Activated CD8-positive, alpha-beta T cell treated with anti-CD3 and anti-CD28 coated beads for 36 hours (primary cell): ENCODE measurements at places on chromosomes 2 and 18. TPM values are rescaled to one million over a fixed set of nuclear protein-coding genes. Genes with fewer than 3 reads are reported as not detected.

Gene GAREM1
- total RNA-seq, result not detected

Gene SCYGR7
- not detected for total RNA-seq

Gene CCDC102B
- 2.1 TPM for total RNA-seq

Gene DNAH6
- 0.90 TPM for total RNA-seq

Gene CCDC121
- 0.43 TPM for total RNA-seq

Gene PLCD4
- 0.34 TPM for total RNA-seq

Gene PLGLB2
- 0.32 TPM for total RNA-seq

Gene NLRC4
- total RNA-seq, result not detected

- H3K27me3 ChIP-seq, result no peaks in the 10 kb centered on the region
- H3K36me3 ChIP-seq, result no peaks in the 10 kb centered on the region
- no peak for DNase-seq
- no peak overlapping the region for H3K4me3 ChIP-seq
These were observed 1606.4 kb upstream of the ACVR2A start for GRCh38 chr2:146238254-146238966.

DNA sequence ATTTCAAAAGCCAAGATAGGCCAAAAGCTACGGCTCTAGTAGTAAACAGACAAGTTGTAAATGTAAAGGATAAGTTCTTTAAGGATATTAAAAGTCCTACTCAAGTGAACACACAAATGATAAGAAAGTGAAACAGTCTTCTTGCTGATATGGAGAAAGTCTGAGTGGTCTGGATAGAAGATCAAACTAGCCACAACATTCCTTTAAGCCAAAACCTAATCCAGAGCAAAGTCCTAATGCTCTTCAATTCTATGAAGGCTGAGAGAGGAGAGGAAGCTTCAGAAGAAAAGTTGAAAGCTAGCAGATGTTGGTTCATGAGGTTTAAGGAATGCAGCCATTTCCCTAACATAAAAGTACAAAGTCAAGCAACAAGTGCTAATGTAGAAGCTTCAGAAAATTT lies 111.7 kb upstream of the ZEB2 start:
- no peak overlapping the region for H3K27ac ChIP-seq
- H3K4me3 ChIP-seq, result no peak overlapping the region
- peaks cover 2% of the 10 kb centered on the region for H3K36me3 ChIP-seq
- no peaks in the 10 kb centered on the region for H3K4me1 ChIP-seq
- peaks cover 3% of the 10 kb centered on the region for H3K27me3 ChIP-seq

DNA sequence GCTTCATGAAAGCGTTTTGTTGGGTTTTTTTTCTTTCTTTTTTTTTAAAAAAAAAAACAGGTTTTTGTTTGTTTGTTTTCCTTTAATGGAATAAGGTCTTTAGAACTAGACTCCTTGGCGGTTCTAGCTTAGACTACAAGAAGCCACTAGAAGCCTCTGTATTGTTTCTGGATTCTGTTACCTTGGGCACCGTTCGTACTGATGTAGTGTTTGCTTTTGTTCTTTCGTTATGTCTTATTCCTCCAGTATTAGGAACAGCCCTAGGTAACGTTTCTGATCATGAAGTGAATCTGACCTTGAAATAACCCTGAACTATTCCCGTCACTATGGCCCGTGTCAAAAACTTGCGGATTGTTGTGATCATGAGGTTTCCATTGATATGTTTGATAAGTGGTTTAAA lies 164.6 kb downstream of the PTGR3 start:
- H3K4me1 ChIP-seq, result no peaks in the 10 kb centered on the region
- no peak for DNase-seq
- peaks cover 2% of the 10 kb centered on the region for H3K36me3 ChIP-seq
- H3K27ac ChIP-seq, result no peak overlapping the region
- no peaks in the 10 kb centered on the region for H3K27me3 ChIP-seq

GRCh38 chr2:28470759-28471158 lies 25.1 kb upstream of the PLB1 start:
- H3K4me3 ChIP-seq, result no peak overlapping the region
- no peak for DNase-seq
- no peak overlapping the region for H3K27ac ChIP-seq
- H3K27me3 ChIP-seq, result peaks cover 4% of the 10 kb centered on the region
- peaks cover 18% of the 10 kb centered on the region for H3K4me1 ChIP-seq

GRCh38 chr18:78979056-78979729 lies 425 bp upstream of the SALL3 start:
- no peak overlapping the region for H3K4me3 ChIP-seq
- no peak overlapping the region for H3K27ac ChIP-seq
- H3K27me3 ChIP-seq, result peaks cover 65% of the 10 kb centered on the region
- H3K36me3 ChIP-seq, result no peaks in the 10 kb centered on the region
- no peak for DNase-seq

DNA sequence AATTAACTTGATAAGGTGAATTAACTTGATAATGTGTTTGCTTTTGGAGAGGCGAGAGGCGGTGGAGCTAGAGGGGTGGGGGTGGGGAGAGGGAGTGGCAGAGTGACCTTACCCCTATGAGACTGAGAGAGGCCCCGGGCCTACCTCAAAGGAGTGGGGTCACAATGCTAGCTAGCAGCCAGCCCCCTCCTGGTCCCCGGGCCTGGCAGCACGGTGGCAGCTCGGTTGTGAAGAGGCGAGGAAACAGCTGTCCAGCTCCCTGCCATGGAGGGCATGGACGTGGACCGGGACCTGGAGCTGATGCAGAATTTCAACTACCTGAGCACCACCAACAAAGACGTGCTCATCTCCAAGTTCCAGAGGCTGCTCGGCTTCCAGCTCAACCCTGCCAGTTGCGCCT lies 123.9 kb downstream of the RGPD3 start:
- no peaks in the 10 kb centered on the region for H3K27me3 ChIP-seq
- H3K36me3 ChIP-seq, result no peaks in the 10 kb centered on the region
- DNase-seq, result no peak
- no peak overlapping the region for H3K4me3 ChIP-seq
- H3K4me1 ChIP-seq, result no peaks in the 10 kb centered on the region

- H3K4me3 ChIP-seq, result no peak overlapping the region
- H3K27ac ChIP-seq, result no peak overlapping the region
- no peaks in the 10 kb centered on the region for H3K27me3 ChIP-seq
These were observed 1677.0 kb upstream of the LRRTM1 start for GRCh38 chr2:81981585-81981984.

DNA sequence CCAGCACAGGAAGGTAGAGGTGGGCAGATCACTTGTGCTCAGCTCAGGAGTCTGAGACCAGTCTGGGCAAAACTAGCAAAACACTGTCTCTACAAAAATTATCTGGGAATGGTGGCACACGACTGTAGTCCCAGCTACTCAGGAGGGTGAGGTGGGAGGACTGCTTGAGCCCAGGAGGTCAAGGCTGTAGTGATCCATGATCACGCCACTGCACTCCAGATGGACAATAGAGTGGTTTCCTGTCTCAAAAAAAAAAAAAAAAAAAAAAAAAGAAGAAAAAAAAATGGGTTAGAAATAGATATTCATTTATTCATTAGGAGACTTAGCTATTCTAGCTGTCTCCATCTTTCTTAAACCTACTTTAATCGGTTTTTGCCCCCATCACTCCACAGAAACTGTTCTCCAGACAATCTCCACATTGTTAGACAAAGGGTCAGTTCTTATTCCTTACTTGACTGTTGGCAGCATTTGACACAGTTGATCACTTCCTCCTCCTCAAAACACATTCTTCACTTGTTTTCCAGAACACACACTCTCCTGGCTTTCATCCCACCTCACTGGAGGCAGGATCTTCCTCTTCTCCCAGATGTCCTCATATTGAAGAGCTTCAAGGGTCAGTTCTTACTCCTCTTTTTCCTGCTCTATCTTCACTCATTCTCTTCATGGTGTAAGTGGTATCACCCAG lies 103.1 kb downstream of the DTNB start:
- no peak for DNase-seq
- H3K36me3 ChIP-seq, result no peaks in the 10 kb centered on the region
- no peaks in the 10 kb centered on the region for H3K27me3 ChIP-seq
- no peak overlapping the region for H3K27ac ChIP-seq
- no peak overlapping the region for H3K4me3 ChIP-seq

- H3K36me3 ChIP-seq, result no peaks in the 10 kb centered on the region
- H3K4me3 ChIP-seq, result no peak overlapping the region
- no peaks in the 10 kb centered on the region for H3K27me3 ChIP-seq
- H3K4me1 ChIP-seq, result no peaks in the 10 kb centered on the region
These were observed 114.5 kb upstream of the STPG4 start for GRCh38 chr2:47269316-47270232.

- peaks cover 21% of the 10 kb centered on the region for H3K4me1 ChIP-seq
- H3K4me3 ChIP-seq, result no peak overlapping the region
These were observed 35.4 kb downstream of the MGAT5 start for GRCh38 chr2:134289225-134289624.

- no peak overlapping the region for H3K4me3 ChIP-seq
- no peak for DNase-seq
- H3K27ac ChIP-seq, result no peak overlapping the region
- H3K36me3 ChIP-seq, result no peaks in the 10 kb centered on the region
- H3K4me1 ChIP-seq, result no peaks in the 10 kb centered on the region
These were observed 131.8 kb upstream of the HNRNPA3 start for GRCh38 chr2:177080746-177081284.

- no peak for DNase-seq
These were observed 61.0 kb downstream of the CDCA7 start for GRCh38 chr2:173415431-173416381.

DNA sequence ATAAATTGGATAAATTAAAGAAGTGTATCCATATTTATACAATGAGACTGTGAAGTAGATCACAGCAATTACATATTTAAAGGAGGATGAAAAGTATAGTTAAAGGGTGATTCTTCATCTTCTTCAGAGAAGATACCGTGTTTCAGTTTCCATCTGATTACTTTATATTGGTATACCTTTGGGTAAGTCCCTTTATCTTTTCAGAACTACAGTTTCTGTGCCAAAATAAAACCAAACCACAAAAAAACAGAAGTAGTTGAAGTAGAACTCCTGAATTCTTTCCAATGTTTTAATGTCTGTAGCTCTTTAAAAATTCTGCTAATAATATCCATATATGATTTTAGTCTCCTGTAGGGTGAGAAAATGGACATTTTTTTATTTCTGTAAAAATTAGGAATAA lies 231.2 kb upstream of the LINC00305 start:
- no peak overlapping the region for H3K27ac ChIP-seq
- DNase-seq, result no peak
- no peaks in the 10 kb centered on the region for H3K4me1 ChIP-seq
- H3K27me3 ChIP-seq, result no peaks in the 10 kb centered on the region
- H3K36me3 ChIP-seq, result no peaks in the 10 kb centered on the region

- no peaks in the 10 kb centered on the region for H3K27me3 ChIP-seq
- H3K27ac ChIP-seq, result peak overlapping the region; percentile 84
- H3K4me3 ChIP-seq, result no peak overlapping the region
- peaks cover 37% of the 10 kb centered on the region for H3K36me3 ChIP-seq
- DNase-seq, result no peak
These were observed 91.5 kb upstream of the TWSG1 start for GRCh38 chr18:9243029-9243428.

- no peaks in the 10 kb centered on the region for H3K4me1 ChIP-seq
- H3K27ac ChIP-seq, result no peak overlapping the region
- H3K27me3 ChIP-seq, result no peaks in the 10 kb centered on the region
- no peak overlapping the region for H3K4me3 ChIP-seq
These were observed 98.7 kb downstream of the PLEKHA3 start for GRCh38 chr2:178579006-178579405.

GRCh38 chr2:3667151-3667631 lies 9.2 kb downstream of the ALLC start:
- DNase-seq, result no peak
- peaks cover 2% of the 10 kb centered on the region for H3K27me3 ChIP-seq
- H3K4me3 ChIP-seq, result no peak overlapping the region
- no peak overlapping the region for H3K27ac ChIP-seq
- H3K4me1 ChIP-seq, result no peaks in the 10 kb centered on the region

GRCh38 chr2:23524261-23524706 lies 139.3 kb downstream of the KLHL29 start:
- peaks cover 8% of the 10 kb centered on the region for H3K4me1 ChIP-seq
- H3K4me3 ChIP-seq, result no peak overlapping the region
- H3K27ac ChIP-seq, result no peak overlapping the region
- no peaks in the 10 kb centered on the region for H3K36me3 ChIP-seq
- H3K27me3 ChIP-seq, result peaks cover 5% of the 10 kb centered on the region

DNA sequence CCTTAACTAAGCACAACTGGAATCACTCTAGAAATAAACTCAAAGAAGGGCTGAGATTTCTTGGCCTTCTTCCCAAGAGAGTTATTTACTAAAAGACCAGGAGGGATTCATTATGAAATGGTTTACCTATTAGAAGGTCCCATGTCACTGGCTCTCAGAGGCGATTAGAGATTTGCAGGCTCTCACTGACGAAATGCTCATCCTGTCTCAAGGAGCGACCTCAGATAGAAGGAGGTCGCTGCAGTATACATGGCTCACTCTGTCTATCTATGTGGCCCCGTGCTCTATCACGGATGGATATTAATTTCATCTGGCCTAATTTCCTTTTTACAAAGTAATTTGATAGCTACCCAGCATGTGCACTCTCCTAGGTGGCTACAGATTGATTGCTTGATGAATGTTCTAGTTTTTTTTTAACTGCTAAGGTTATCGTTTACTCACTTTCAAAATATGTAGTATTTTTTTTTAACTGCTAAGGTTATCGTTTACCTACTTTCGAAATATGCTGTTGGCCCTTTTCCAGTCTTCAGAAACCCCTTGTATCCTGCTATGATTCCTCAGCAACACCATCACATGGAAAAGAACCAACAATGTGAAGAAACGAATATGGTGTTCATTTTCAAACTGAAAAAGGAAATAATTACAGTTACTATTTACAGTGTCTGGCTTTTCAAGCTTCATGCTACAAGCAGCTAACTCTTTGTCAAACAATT lies 9.1 kb downstream of the SMIM21 start:
- no peak overlapping the region for H3K27ac ChIP-seq
- H3K27me3 ChIP-seq, result peaks cover 6% of the 10 kb centered on the region
- no peak for DNase-seq

GRCh38 chr2:235857598-235857997 lies 310.6 kb downstream of the GBX2 start:
- H3K27ac ChIP-seq, result no peak overlapping the region
- H3K36me3 ChIP-seq, result no peaks in the 10 kb centered on the region
- no peaks in the 10 kb centered on the region for H3K4me1 ChIP-seq
- peaks cover 2% of the 10 kb centered on the region for H3K27me3 ChIP-seq
- DNase-seq, result no peak
- no peak overlapping the region for H3K4me3 ChIP-seq

- no peak overlapping the region for H3K4me3 ChIP-seq
- H3K36me3 ChIP-seq, result no peaks in the 10 kb centered on the region
These were observed 45.5 kb downstream of the RAB12 start for GRCh38 chr18:8654503-8655451.

DNA sequence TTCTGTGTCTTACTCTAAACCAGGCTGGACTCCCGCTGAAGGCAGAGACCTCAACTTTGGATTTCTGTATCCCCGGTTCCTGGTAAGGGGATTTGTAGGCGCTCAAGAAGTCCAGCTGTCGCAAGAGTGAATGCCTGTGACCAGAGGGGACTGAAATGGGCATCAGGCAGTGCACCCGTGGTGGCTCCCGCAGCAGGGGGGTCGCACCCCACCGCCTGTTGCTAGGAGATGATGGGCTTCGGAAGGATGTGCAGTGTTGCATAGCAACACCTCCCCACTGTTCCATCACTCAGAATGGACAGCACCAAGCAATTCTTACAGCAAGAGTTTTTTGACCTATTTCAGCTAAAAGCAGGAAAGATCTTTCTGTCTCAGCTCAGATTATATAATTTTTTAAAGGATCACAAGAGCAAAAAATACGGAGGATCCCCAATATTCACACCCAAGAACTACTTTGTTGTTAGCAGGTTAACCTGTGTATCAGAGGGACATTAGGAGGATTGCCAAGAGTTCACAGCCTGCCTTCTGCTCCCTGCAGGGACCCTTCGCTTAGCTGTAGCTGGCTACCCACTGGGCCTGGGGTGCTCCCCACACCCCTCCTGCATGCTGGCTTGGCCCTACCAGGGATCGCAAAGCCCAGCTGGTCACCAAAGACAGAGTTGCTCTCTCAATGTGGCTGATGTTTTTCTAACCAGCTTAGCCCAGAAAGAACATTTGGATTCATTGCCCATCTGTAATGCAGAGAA lies 63.8 kb downstream of the SOWAHC start:
- no peak overlapping the region for H3K27ac ChIP-seq
- no peak overlapping the region for H3K4me3 ChIP-seq
- no peak for DNase-seq
- H3K27me3 ChIP-seq, result peaks cover 9% of the 10 kb centered on the region
- H3K36me3 ChIP-seq, result no peaks in the 10 kb centered on the region
